Muscle of arm (tissue), 14 donors: ENCODE measurements at places on chromosomes 1 and 21. TPM values are rescaled to one million over a fixed set of nuclear protein-coding genes. Genes with fewer than 3 reads are reported as not detected.
A peak's percentile ranks its signal among the peaks of the same experiment; 100 is the strongest.

The DR1 gene
- 82.8 TPM for polyA plus RNA-seq

DNA sequence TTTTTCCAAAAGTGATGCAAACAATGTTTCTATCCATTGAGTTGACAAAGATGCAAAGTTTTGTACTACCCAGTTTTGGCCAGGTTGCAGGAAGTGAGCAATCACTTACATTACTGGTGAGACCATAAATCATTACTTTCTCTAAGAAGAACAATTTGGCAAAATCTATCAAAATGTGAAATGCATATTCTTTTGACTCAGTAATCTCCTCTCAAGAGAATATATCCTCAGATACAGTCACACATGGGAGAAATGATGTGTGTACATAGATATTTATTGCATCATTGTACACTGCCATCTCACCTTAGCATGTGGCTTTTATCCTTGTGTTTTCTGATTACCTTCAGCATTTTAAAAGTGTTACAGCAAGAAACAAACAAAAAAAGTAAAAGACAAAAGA, 52.4 kb upstream of the FMO3 start:
- no peak for DNase-seq

DNA sequence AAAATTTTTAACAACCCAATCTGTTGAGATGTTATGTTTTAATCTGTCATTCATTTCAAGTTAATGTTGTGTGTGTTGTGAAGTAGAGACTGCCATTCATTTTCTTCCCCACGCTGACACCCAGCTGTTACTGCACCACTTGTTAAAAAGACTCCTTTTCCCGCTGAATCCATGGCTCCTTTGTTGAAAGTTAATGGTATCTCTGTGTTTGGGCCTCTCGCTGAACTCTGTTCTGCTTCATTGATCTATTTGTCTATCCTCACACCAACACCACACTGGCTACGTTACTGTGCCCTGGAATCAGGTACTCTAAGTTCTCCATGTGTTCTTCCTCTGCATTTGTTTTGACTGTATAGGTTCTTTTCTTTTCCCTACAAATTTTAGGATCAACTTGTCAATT, 58.2 kb downstream of the PDE9A start:
- DNase-seq: no peak

GRCh38 chr21:39159342-39160063, 23.7 kb downstream of the PSMG1 start:
- DNase-seq: no peak

The TARBP1 gene
- 17.6 TPM for polyA plus RNA-seq

GRCh38 chr1:235579891-235580290, 69.7 kb downstream of the GNG4 start:
- DNase-seq: no peak

The CCDC185 gene
- not detected for polyA plus RNA-seq

GRCh38 chr1:35622510-35623178, 18.7 kb downstream of the PSMB2 start:
- no peak for DNase-seq

The CD2 gene
- polyA plus RNA-seq: not detected

- DNase-seq: peak; percentile 73
Observed at GRCh38 chr1:218345673-218346390, 696 bp downstream of the TGFB2 start.

- DNase-seq: peak; percentile 20
Observed at GRCh38 chr1:67683766-67684525, 1.1 kb upstream of the GADD45A start.

The IFNAR1 gene
- 27.3 TPM for polyA plus RNA-seq

DNA sequence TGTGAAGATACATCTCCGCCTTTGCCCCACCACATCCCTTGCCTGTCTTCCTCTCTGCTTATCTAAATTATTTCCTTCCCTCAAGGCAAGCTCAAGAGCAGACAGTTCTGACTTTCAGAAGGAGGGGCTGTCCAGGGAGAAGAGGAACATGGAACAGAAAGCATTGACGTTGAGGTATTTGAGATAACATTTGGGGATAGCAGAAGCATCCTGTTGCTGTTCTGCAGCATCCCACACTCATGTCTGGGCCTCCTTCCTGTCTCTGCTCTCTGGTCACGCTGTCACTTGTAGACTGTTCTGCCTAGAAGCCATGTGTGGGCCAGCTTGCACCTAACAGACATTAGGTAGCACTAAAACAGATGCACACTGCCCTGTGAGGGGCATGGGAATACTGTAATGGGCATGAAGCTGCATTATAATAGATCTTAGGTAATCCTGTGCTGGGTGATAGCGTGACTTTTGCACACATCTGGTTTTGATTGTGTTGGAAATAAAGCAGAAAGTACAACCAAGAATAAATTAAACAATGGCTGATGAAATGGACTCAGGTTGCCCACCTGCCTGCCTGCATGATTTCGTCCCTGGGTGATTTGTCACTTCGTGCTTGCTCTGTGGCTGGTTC, 660 bp upstream of the RD3 start:
- DNase-seq: no peak

DNA sequence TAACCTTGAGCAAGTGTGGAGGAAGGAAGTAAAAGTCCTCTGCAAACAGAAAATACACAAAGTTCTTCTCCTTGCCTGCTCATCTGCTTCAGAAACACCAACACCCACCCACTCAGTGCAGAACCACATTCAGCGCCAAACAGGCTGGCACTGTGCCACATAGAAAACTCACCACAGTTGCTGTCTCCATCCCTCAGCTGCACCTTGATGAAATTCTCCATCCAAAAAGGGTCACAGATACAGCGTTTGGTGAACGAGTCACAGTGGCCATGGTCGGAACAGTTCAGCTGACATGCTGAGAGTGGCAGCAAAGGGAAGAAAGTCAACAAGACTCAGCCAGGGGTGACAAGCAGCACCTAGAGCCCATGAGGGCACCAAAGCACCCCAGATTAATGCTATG, 114.5 kb downstream of the KIAA0319L start:
- no peak for DNase-seq

- no peak for DNase-seq
Observed at GRCh38 chr1:202987922-202988583, 19.1 kb upstream of the TMEM183A start.

- DNase-seq: no peak
Observed at GRCh38 chr1:46784666-46785065, 14.2 kb upstream of the CYP4B1 start.

- DNase-seq: no peak
Observed at GRCh38 chr1:151502859-151503780, 8.1 kb upstream of the CGN start.

DNA sequence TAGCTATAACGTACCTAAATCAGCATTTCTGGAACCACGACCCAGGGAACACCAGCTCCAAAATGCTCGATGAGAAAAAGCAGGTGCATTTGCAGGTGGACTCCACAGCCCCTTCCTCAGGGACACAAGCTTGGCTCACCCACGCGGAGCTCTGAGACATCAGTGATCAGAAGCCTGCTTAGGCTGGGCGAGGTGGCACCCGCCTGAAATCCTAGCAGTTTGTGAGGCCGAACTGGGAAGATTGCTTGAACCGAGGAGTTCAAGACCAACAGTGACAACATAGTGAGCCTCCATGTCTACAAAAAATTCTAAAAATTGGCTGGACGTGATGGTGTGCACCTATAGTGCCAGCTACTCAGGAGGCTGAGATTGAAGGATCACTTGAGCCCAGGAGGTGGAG, 2.5 kb upstream of the TSPEAR start:
- DNase-seq: no peak
